ENCODE measurements at places on chromosomes 11 and 22.

DNA sequence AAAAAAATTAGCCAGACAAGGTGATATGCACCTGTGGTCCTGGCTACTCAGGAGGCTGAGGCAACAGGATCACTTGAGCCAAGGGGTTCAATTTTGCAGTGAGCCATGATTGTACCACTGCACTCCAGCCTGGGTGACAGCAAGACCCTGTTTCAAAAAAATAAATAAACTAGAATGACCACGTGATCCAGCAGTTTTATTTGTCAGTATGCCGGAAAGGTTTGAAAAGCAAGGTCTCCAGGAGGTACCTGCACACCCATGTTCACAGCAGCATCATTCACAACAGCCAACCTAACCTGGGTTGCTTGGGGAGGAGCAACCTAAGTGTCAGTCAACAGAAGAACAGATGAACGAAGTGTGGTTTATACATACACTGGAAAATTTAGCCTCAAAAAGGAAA, 78.7 kb upstream of the SEPTIN5 start:
- no peak for DNase-seq

DNA sequence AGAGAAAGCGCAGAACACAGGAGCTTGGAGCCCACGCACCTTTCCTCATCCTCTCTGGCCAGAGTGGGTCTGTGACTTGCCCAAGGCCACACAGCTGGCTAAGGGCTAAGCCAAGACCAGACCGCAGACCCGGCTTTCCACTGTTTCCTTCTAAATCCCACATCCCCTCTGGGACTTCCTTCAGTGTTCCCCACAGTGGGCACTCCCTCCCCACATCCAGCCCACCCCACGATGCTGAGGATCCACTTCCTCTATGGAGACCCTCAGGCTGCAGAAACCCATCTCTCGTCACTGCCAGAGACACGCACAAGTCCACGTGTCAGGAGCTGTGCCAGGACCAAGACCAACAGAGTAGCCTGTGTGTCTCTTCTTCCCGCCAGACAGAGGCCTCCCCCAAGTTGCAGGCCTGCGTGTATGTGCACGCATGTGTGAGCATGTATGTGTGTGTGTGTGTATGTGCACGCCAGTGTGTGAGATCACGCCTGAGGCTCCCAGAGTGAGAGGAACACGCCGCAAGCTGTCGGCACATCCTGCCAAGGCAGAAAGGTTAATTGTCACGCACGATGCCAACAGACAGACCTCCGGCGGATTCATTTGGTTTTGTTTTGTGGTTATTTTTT, 21.6 kb downstream of the PDGFB start:
- DNase-seq, result no peak

DNA sequence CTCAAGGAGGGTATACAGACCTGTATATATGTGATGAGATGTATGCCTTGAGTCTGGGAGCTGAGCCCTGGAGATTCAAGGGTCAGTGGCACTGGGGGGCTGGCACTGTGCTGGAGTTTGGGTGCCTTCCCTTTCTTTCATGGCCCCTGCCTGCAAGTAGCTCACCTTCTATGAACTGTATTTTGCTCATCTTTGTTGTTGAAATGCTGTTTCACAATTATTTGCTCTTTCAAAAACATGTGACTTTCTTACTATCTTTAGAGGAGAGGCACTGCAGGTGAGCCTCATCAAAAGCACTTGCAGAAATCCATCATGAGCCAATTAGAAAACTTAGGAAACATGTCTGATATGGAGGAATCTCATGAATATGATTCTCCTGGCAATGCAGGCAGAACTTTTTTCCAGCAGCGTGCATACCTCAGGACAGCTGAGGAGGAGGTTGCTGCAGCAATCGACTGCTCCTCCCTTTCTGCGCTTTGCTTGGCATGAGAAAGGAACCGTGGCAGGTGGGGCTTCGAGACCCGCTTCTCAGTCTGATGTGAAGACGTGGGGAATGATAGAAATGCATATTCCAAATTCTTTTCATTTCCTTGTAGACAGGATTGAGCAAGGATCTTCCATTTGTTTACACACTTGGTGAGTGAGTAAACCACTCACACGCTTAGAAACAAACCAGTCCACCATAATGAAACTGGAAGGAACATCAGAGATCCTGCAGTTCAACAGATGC, 178.4 kb upstream of the E2F8 start:
- DNase-seq, result no peak

- no peak for DNase-seq
Measured at GRCh38 chr11:100808904-100809491, 121.9 kb downstream of the ARHGAP42 start.

DNA sequence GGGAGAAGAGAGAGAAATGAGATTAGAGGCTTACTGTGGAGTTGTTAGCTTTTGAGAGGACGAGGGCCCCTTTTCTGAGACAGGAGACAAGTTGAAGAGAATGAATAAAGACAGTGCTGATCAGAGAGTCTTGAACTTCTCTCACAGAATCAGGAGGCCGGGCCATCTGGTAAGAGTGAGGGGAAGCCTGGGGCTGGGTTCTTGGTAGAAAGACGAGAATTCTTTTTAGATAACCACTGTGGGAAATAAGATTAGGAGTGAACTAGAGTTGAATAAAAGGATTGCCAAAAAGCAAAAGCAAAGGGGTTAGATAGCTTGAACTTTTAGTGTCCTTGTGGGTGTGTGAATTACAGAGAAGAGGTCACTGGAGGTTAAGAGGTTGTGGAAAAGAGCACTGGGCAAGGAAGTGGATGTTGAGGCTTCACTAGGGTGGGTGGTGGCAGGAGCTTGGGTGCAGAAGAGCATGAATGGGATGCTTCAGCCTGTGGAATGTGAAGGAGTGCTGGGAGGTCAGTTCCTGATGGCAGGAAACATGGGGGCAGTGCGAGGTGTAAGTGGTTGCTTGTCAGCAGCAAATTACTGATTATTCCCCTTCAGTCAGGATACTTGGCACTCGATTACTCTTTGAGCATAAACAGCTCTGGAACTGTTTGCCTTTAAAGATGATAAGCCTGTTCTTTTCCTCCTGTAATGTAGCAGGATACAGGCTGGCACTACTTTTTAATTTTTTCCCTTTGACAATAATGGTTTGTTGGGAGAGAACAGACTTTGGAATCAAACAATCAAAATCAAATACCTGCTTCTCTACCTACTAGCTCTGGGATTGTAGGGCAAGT, 98.3 kb downstream of the ARHGAP42 start:
- no peak for DNase-seq

DNA sequence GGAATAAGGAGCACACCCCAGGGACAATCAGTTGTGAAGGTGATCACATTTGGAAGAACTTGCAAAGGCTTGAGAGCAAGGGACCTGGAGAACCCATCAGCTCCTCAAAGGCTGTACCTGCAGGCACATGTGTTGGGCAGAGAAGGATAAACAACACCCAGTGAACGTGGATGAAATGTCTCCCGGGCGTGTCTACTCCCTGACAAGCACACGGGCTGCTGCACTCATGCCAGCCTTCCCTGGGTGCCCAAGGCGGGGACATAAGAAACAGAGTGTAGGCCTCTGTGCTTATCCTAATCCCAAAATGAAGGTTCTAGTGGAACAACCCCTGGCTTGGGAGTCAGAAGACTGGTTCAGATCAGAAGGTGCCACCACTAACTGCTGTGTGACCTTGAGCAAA, 46.7 kb downstream of the DSCAML1 start:
- no peak for DNase-seq

GRCh38 chr11:72112978-72113808, 698 bp upstream of the ANAPC15 start:
- no peak for DNase-seq

DNA sequence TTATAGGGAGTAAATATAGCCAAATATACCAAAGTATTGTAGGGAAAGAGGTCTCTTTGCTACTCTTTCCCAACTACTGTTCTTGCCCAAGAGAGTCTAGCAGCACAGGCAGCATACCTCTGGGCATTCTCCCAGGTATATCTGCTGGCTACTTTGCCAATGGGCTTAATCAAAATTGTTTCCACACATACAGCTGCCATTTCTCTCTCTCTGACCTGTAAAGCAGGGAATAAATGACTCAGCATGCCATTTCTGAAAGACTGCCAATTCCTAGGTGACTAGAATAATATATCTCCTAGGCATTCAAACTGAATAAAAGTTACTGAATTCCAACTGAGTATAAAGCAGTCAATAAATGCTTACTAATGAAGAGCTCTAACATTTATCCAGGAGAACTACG, 44.6 kb downstream of the RDX start:
- no peak for DNase-seq

- DNase-seq, result no peak
Measured at GRCh38 chr11:57251037-57251436, 14.0 kb upstream of the APLNR start.

All from hypothalamus (tissue), 51 donors.